Tongue (tissue), 3 donors: ENCODE measurements at places on chromosomes 4 and X.
A peak's percentile ranks its signal among the peaks of the same experiment; 100 is the strongest.

DNA sequence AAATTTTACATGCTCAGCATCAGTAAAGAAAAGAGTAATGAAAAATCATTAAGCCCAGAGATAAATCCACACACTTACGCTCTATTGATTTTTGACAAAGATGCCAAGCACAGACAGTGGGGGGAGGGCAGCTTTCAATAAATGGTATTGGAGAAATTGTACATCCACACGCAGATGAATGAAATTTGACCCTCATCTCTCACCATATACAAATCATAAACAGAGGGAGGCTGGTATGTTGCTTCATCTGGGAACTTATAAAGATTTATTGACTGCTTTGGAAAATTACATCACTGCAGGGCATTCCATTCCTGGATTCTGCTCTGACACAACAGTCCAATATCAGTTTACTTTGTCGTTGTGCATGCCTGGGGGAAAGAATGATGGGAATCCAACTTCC is 58.4 kb upstream of the XAGE1A start:
- DNase-seq: no peak

DNA sequence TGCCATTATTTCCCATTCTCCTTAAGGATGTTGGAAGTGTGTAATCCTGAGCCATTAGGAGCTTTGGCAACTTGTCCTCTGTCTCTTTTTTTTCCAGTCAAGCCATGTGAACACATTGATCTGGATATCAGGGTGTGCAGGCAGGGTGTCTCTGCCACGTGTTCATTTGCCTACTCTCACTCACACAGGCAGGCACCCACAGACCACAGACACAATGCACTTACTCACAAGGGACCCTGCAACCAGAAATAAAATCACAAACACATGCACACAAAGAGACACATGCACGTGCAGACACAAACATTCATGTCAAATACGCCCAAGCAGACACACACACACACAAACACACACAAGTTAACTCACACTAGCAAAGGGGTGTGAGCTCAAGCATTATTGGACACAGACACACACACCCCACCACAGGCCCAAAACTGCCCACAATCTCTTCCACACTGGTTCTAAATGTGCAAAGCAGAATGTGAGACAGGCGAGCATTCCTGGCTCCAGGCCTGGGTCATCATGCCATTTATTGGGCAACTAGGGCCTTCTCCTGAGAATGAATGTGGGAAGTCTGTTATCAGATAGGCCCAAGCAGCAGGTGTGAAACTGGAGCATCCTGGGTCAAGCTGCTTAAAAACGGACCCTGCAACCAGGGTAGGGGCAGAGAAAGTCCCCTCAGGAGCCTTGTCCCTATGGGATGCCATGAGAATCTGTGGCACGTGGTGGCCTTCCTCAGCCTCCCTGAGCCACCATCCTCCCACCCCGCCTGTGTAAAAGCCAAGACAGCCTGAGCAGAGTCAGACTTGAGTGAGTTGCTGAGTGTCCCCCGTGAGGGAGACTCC is 63.4 kb downstream of the NBDY start:
- DNase-seq: no peak

GRCh38 chr4:146790515-146790914 is 151.8 kb downstream of the POU4F2 start:
- DNase-seq: no peak

DNA sequence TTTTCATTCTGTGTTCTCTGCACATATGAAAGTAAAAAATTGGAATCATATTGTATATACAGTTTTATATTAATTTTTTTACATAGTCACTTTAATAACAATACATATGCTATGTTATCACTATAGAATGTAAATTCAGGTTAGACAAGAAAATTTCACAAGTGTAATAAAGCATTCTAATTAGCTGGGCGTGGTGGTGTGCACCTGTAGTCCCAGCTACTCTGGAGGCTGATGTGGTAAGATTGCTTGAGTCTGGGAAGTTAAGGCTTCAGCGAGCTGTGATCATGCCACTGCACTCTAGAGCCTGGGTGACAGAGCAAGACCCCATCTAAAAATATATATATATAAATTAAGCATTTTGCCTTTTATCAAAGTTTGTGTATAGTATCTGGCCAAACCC is 95.7 kb downstream of the ANXA3 start:
- no peak for DNase-seq

DNA sequence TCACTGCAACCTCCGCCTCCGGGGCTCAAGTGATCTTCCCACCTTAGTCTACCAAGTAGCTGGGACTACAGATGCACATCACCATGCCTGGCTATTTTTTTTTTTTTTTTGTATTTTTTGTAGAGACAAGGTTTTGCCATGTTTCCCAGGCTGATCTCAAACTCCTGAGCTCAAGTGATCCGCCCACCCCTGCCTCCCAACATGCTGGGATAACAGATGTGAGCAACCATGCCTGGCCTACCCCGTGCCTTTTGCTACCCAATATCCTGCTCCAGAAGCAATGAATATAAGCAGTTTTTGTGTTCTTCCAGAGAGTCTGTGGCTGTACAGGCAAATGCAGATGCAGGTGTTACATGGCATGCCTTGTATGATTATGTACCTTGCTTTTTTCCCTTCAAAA is 50.5 kb downstream of the TBC1D14 start:
- DNase-seq: no peak

- DNase-seq: peak; percentile 3
Observed at GRCh38 chr4:157885811-157886210, 287.0 kb downstream of the GASK1B start.

GRCh38 chr4:126766241-126766640 is 866.5 kb upstream of the INTU start:
- DNase-seq: peak; percentile 38

DNA sequence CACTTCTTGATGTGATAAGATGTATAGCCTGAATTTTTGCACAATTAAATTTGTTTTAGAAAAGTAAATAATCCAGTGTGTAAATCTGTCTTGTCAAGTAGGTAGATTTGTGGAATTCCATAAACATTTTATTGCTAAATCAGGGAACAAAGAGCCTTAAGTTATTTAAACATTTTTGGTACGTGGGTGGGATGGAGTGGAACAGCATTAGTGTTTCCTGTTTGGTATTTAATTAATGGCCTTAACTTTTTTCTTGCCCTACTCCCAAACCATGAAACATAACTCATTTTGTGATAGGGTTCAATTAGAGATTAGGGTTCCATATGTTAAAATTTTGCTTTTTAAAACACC is 5.1 kb downstream of the NUDT9 start:
- DNase-seq: no peak

DNA sequence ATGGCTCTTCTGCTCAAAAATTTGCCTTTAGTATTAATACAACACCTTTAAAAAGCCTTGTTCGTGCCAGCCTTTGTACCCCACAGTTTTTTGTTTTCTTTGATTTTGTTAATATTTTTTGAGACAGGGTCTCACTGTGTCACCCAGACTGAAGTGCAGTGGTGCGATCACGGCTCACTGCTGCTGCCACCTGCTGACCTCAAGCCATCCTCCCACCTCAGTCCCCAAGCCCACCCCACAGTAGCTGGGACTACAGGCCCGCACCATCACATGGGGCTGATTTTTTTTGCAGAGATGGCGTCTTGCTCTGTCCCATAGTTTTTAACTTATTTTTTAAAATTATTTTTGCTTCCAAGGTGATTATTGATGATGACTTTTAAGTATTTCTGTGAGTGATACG is 134.0 kb downstream of the HTR2C start:
- DNase-seq: no peak

GRCh38 chr4:60847614-60848013 is 352.5 kb upstream of the ADGRL3 start:
- DNase-seq: no peak

- DNase-seq: no peak
Observed at GRCh38 chrX:23575281-23575680, 92.0 kb upstream of the PRDX4 start.

- no peak for DNase-seq
Observed at GRCh38 chr4:20362148-20362547, 110.4 kb downstream of the SLIT2 start.

DNA sequence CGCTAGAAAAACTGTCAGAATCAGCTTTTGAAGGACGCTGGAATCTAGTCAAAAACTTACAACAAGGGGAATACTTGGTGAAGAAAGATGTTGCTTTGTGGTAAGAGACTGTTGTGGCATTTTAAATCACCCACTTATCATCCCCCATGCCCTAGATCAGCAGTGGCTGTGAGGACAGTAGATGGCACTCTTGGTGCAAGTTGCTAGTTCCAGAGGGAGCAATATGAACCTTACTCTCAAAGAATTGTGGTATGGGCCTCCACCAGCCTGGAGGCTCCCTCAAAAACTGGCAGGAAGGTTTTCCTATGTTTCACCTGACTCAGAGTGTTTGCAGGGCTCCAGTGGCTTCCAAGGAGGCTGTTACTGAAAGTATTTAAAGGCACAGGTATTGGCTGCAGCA is 37.7 kb upstream of the SLC16A2 start:
- DNase-seq: peak; percentile 61

DNA sequence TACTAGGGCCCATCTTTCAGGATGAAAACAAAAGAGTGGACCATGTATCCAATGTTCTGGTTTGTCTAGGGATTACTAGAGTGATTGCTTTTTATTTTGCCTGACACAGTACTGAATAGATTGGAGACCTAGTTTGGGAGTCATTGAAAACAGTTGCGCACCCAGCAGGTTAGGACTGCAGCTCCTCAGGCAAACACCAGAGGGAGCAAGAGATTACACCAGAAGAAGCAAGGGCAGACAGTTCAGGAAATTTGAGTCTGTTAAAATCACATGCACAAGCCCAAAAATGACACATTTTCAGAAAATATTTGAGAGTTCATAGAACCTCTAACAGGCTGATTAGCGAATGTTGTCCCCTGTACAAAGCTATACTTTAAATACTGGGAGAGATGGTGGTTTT is 55.6 kb downstream of the CYLC1 start:
- no peak for DNase-seq

- no peak for DNase-seq
Observed at GRCh38 chr4:27005905-27006590, 145.4 kb downstream of the STIM2 start.

DNA sequence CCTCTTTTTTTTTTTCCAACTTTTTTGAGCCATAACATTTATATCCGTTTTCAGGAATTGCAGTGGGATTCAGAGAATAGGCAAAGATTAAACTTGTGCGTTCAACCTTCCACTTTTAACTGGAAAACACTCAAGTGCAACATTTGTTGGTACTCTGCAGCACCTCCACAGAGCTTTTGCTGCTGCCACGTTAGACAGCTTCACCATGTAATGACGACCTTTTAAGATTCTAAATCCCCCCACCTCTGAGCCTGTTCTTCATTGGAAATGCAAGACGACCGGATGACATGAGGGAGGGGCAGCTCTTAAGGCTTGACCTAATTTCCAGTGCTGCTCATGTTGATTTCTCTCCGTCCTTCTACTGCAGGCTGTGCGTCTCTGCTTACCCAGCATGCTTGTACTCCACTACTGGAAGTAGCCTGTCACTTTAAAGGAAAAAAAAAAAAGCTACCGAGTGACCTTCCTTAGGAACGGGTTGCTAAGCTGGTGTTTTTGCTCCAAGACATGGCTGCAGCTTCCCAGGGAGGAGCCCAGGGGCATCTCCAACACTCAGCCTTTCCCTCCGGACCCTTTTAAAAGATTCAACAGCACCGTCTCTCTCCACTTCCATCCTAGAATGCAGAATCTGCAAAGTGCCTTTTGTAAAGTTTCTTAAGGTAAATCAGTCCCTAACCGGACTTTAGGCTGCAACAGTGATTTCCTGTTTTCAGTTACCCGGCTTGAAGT is at the start of gene CC2D2A:
TSS of gene CC2D2A (plus strand) at position 481 of the 726 bp plus-strand sequence. CDS start 6,051 bp downstream, outside the sequence.
- DNase-seq: peak; percentile 65
